ENCODE measurements at places on chromosomes 3 and 15. TPM values are rescaled to one million over a fixed set of nuclear protein-coding genes. Genes with fewer than 3 reads are reported as not detected.

- no peak for DNase-seq
Observed at GRCh38 chr3:159025733-159026132, 223.9 kb downstream of the MFSD1 start.

DNA sequence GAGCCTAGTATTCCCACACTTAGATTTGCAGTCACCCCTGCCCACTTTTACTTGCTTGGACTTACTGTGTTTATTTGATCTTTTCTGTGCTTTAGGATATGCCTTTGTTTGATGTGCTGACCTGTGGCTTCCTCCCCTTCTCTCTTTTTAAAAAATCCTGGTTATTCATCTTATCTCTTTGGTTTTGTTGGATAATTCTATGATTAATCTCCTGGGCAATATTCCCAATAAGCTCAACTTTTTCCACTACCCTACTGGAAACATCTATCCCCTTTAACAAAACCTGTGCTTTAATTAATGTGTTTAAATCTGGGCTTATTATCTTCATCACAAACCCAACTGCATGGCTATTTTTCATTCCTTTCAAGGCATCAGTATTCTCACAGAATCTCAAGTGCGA lies 476.0 kb upstream of the TGFBR2 start:
- no peak for DNase-seq

- DNase-seq, result no peak
Observed at GRCh38 chr15:80749589-80749988, 29.6 kb upstream of the CEMIP start.

- no peak for DNase-seq
Observed at GRCh38 chr3:127550468-127551157, 39.9 kb downstream of the TPRA1 start.

- DNase-seq, result no peak
Observed at GRCh38 chr15:85493260-85493659, 112.9 kb downstream of the AKAP13 start.

Gene FBLN2
- total RNA-seq, result 585 TPM

DNA sequence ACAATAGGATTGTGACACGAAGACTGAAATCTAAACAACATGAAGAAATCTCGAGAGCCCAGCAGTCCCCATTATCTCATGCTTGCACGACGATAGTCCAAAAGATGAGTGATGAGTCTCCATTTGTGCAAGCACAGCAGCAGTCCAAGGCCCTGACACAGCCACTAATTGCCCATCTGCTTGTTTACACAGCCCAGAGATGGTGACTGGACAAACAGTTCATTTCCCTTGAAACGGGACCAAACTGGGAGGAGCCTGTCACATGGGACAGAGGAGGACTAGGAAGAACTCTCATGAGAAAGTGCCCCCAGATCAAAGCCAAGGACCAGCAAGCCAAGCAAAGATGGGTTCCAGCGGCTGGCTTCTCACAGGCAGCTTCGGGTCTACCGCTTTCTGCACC lies 121.0 kb downstream of the GREM1 start:
- DNase-seq, result peak; percentile 85
